ENCODE measurements at places on chromosomes 2 and 18.

GRCh38 chr18:73681398-73681797, 466.2 kb downstream of the FBXO15 start:
- DNase-seq: no peak

DNA sequence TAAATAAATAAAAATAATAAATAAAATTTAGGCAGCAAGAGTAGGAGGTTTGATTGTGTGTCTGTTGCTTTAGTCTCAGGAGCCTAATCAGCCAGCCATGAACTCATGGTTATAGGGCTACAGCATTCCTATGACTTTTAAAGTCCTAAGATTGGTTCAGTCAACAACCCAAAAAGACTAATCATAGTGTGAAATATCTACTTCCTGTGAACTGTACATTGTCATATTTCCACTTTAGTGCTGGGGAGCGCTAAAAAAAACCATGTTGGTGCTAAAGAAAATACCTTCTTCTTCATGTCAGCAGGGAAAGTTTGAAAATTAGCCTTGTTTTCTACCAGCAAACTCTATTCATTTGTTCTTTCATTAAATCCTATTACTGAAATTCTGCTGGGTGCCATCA, 521.6 kb downstream of the RNF144A start:
- no peak for DNase-seq

GRCh38 chr2:237670641-237671040, 43.3 kb downstream of the LRRFIP1 start:
- no peak for DNase-seq

- no peak for DNase-seq
Measured at GRCh38 chr18:60247103-60247502, 125.5 kb downstream of the MC4R start.

- DNase-seq: no peak
Measured at GRCh38 chr2:3608373-3609278, 13.7 kb downstream of the COLEC11 start.

DNA sequence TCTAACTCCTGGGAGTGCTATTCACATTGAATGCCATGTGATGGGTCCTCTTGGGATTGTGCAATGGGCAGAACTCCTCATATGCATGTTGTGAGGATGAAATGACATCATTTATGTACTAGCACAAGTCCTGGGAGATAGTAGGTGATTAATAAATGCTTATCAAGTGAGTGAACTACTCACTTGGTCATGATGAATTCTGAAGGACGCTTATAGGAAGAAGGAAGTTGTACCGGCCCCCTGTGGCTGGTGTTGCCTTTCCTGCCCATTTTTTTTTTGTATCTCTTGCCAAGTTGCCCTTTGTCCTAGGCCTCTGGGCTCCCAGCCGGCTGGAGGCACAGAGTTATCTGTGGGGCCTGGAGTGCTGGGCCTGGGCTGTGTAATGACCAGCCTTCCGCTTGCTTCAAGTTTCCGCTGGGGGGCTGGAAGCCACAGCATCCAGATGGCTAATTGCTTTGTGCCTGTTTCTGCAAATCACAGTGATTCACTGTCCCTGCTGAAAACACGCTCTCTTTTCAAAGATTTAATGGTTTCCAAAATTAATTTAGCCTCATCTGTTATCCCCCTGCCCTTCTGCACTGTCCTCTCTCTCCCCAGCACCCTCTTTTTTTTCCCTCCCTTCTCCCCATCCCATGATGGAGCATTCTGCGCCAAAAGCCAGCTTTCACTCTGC, 33.7 kb upstream of the MRPL33 start:
- DNase-seq: peak; percentile 74

DNA sequence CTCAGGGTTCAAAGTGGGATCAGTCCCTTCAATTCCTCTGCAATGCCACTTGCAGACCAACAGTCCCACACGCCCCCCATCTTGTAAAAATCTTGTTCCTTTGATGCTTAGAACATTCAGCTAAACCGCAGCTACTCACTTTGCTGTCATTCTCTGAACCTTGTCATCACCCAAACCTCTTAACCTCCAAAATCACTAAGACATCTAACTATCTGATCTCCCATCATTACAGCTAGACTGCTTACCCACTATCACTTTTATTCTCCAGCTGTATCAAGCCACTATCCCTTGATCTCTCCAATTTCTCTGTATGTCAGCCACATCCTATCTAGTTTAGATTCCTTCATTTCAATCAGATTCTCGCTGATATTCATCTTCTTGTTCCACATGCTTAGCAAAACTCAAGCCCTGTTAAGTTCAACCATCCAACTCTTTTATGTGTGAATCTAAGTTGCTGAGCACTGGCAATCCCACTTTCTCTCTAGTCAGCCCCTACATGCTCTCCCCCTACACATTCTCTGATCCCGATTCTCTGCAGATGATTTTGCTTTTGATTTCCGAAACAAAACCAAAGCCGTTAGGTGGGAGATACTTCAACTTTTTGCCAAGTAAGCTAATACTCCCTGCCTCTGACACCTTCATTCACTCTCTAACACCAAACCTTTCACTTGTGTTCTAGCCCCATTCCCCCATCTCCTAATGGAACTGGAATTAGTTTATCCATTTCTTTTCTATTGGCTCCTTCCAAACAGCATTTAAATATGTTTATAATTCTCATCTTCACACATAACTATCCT, 4.6 kb downstream of the GTF3C2 start:
- no peak for DNase-seq

DNA sequence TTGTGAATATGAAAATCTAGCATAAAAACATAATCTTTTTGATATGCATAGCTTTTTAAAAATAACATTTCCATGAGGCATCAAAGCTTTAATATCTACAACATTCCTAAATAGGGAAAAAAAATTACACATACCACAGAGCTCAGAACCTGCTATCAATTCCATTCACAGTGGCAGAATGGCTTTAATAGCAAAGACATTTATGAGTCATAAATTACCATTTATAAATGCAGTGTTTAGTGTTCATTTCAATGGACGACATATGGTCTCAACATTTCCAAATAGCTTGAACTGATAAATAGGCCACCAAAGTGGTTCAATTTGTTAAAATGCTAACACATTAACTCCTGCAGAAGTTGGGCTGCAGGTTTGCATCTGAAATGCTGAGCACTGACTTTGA, 600.6 kb upstream of the SETBP1 start:
- DNase-seq: no peak

GRCh38 chr2:5617796-5618195, 74.4 kb upstream of the SOX11 start:
- no peak for DNase-seq

DNA sequence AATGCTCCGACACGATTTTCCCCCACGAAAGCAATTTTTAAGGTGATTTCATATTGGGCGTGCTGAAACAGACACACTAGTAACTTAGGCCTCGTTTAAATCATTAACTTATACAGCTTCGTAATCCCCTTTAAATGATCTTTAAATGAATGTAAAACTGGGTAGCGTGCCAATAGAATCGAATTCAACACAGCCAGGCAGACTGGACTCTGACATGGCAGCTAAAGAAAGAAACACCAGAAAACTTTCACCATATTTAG, 2.4 kb upstream of the ID2 start:
- DNase-seq: no peak

- no peak for DNase-seq
Measured at GRCh38 chr2:194363295-194363694, 1293.7 kb upstream of the SLC39A10 start.

DNA sequence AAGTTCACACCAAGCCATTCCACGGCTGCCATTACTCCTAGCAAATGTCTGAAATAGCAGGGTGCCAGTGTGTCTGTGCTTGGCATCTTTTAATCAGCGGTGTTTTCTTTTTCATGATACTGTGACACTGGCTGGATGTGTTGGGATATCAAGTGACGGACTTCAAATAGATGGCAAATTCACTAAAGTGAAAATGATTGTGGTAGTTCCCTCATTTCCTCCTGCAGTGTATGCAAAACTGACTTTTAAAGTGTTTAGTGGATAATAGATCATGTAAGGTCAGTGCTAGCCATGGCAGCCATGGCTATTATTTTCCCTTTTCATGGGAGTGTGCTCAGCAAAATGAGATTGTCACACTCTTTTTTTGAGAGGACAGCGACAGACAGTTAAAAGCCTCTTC, 261.5 kb upstream of the SIX3 start:
- no peak for DNase-seq

GRCh38 chr2:717661-718060, 40.5 kb upstream of the TMEM18 start:
- DNase-seq: no peak

- DNase-seq: no peak
Measured at GRCh38 chr18:23171581-23172156, 36.4 kb downstream of the CABLES1 start.

DNA sequence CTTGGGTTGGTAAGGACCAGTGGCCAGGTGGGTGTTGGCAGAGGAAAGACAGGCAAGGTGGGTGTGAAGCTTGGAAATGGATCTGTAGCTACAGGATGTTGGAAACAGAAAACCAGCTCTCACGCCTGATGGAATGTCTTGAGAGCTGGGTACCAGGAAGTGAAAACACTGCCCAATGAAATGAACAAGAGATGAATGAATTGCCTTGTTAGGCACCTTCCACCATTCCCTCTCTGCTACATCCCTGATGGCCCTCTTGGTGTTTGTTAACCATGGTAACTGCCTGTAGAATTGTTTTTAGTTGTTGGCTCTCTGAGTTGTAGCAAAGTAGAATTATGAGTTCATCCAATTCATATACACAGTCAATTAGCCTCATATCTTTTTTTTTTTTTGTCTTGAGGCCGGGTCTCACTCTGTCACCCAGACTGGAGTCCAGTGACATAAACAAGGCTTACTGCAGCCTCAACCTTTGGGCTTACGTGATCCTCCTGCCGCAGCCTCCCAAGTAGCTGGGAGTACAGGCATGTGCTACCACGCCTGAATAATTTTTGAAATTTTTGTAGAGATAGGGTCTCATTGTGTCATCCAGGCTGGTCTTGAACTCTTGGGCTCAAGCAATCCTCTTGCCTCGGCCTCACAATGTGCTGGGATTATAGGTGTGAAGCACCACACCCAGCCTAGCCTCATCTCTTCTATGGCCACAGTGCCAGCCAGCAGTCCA, 9.5 kb downstream of the KCMF1 start:
- DNase-seq: no peak

GRCh38 chr2:232876161-232876977, 6.3 kb downstream of the SNORC start:
- peak; percentile 17 for DNase-seq

GRCh38 chr2:132538331-132538855, 121.8 kb downstream of the GPR39 start:
- no peak for DNase-seq

- DNase-seq: no peak
Measured at GRCh38 chr2:49355611-49356010, 201.3 kb upstream of the FSHR start.

- DNase-seq: no peak
Measured at GRCh38 chr2:126843081-126843480, 55.6 kb upstream of the TEX51 start.

DNA sequence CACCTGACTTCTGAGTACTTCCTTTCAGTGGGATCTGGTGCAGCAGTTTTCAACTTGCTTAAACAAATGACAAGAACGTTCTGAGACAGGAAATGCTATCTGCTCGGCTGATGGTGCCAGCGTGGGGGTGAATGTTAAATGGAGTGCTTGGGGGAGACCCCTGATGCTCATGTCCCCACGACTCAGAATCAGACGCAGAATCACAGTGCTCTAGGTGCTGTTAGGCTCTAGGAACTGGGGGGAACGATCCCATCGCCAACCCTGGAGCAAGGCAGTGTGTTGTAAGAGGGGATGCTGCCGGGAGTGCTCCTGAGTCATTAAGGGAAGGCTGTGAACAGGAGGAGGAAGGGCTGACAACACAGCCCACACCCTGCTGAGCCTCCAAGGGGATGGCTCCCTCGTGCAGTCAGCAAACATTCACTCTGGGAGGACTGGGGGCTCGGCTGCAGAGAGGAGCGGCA, 34.1 kb upstream of the KCNF1 start:
- peak; percentile 83 for DNase-seq

- DNase-seq: no peak
Measured at GRCh38 chr2:71611781-71612527, 158.6 kb downstream of the DYSF start.

DNA sequence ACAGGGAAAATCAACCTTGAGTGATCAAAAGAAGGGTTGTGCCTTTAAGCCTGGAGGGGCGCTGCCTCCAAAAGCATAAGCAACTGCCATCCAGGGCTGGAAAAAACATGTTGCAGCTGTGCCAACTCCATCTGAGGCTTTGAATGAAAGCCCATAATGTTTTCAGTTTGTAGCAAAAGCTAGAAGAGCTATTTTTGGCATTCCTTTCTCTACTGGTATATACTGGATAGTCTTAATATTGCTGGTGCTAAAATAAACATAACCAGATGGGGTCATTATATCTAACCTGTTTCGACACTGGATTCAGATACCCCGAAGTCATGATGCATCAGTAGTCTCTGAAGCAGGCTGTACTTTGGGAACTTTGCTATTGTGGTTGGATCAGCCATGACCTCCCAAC, 25.1 kb downstream of the ANXA4 start:
- DNase-seq: no peak

DNA sequence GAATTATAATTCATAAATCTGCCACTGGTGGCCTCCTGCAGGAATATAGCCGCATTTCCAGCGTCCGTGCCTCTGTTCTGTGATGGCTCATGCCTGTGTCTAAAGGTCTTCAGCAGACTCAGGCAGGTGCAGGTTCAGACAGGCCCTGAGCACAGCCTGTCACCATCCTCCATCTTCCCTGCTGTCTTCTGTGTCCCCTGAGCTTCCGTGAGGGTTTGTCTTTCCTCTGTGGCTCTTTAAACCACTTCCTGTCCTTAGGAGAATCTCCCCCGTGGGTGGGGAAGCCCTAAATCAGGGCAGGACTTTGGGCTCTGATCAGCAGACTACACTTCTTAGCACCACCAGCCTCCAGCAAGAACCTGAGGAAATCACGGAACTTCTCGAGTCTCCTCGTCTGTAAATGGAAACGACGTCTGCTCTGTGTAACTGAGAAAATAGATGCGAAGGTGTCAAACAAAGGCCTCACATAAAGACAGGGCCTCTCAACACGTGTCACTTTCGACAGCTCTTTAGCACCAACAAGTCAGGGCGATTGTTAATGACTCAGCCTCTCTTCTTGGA, 24.1 kb upstream of the NFATC1 start:
- no peak for DNase-seq

DNA sequence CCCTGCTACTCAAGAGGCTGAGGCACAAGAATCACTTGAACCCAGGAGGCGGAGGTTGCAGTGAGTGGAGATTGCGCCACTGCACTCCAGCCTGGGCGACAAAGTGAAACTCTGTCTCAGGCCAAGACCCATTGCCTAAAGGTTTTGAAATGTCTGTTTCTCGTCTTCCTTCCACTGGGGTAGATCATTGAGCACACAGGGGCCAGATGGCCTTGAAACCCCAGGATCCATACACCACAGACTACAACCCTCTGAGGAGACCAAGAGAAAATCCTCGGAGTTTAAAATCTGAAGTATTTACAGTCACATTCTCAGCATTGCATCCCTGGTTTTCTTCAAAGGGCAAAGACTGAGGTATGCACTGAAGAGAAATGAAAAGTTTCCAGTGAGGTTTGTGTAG, 7.1 kb upstream of the EPAS1 start:
- DNase-seq: no peak

DNA sequence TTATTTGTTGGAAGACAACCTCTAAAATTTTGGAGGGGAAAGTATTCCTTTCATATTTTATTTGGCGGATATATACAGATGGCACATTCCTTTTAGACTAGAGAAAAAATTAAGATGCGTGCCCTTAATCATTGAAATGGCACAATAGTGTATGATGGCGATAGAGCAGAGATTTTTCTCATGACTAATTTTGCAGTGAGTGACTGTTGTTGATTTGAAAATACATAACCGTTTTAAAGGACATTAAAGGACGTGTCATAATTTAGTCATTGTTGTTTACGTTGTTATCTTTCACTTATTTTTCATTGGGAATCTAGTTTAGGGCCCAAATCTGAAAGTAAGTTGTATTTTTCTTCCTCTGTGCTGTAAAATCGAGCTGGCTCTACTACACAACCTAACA, 61.7 kb downstream of the CERS6 start:
- DNase-seq: no peak
